Activated T-cell treated with anti-CD3 and anti-CD28 coated beads, Interleukin-2, amount 50 U/mL, for 24 hours (primary cell): ENCODE measurements at places on chromosomes 5 and 9.

GRCh38 chr5:164148292-164148691, 642.9 kb downstream of the MAT2B start:
- DNase-seq = no peak

DNA sequence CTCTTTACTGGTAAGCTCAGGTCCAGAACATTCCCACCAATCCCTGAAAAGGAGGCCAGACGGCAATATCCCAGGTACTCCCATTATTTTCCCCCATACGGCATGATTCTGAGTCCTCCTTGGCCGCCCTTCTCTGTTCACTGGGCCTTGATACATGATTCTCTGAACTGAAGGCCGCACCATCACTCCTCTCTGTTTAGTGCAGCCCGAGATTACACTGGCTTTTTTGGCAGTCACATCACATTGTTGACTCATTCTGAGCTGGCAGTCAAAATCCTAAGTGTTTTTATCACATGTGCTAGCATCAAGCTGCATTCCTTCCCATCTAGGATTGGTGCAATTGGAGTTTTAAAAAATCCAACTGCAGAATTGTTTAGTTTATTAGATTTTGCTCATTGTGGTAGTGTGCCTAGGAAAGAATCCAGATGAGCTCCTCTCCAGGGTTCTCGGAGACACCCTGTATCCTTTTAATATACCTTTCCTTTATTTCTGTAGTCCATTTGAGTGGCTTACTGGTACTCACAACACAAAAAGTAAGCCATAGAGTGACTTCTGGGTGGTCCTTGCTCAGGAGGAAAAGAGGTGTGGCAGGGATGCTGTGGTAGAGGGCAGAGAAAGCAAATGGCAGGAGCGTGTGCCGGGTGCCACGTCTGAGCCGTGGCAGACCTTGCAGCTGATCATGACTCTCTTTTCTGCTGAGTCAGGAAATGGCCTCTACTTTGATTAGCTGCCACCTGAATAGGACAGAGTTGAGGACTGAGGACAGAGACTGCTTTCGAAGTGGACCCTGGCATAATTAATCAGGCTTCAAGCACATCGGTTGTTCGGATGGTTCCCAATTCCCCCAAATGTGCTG, 121.1 kb upstream of the IL12B start:
- DNase-seq = no peak

DNA sequence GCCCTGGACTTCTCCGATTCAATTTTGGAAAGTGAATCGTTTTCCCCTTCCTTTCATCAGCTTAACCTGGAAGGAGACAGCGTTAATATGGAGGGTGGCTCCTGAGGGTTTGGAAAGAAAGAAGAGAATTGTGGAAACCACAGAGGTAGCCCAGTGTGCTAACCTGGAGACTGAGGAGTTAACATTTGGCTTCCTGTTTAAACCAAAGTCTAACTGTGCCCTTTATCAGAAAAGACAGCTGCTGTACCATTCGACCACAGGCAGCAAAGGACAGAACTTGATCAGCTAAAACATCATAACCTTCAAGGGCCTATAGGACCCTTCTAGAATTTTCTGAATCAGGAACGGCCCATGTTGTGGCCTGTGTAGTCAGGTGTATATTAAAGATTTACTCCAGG, 735 bp downstream of the IDNK start:
- DNase-seq = no peak

- DNase-seq = no peak
These were observed 11.5 kb downstream of the PTAR1 start for GRCh38 chr9:69748304-69748703.

DNA sequence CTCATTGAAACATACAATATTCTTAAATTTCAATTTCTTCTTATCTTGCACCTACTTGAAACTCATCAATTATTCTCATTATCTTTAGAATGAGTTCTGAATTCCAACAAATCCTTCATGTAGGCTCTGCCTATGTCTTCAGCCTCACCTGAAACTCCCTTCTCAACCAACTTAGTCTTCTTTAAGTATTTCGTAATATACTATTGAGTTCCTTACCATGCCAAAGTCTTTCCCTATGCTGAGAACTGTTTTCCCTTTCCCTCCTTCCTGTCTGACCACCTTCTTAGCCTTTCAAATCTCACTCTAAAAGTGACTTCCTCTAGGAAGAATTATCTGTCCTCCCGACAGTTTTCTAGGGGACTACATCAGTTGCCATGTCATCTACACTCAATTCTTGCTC, 50.9 kb upstream of the ZFAND5 start:
- DNase-seq = no peak

GRCh38 chr9:125436613-125437443, 175.2 kb downstream of the GAPVD1 start:
- DNase-seq = no peak

DNA sequence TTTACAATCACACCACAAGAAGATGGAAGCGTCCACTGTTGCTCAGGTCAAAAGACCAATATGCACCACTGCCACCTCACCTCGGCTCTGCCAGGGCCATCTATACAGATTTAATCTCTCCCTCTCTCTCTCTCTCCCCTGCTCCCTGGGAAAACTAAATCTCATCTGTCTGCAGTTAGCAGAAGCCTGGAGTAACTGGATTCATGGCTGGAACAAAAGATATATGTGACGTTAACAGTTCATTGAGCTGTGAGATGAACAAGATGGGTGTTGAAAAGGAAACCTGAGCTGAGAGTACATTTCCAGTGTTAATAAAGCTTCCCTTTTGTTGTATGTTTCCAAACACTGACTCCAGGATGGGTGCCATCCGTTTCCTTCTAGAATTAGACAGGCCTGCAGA, 369.7 kb downstream of the CDK5RAP2 start:
- no peak for DNase-seq

- no peak for DNase-seq
These were observed 56.1 kb upstream of the TUT7 start for GRCh38 chr9:86410281-86410680.
